KBM-7 (cell line): ENCODE measurements at places on chromosomes 4 and X.

GRCh38 chr4:22551550-22551949, 35.7 kb upstream of the ADGRA3 start:
- DNase-seq, result no peak

DNA sequence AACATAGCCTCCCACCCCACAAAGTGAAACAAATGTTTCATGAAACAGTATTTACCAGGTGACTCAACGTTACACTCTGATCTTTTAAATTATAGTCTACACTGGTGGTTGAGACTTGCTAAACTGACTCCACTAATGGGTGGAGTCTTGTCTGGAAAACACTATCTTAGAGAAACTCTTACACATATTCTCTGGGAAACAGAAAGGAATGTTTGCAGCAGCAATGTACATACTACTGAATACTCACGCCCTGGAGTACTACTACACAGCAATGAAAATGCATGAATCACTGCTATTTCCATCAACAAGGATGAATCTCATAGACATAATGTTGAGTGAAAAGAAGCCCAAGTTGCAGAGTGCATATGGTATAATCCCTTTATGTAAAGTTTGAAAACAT, 208.5 kb upstream of the IGFBP7 start:
- DNase-seq, result no peak

- DNase-seq, result no peak
Observed at GRCh38 chrX:19256986-19257385, 86.7 kb upstream of the PDHA1 start.

- DNase-seq, result no peak
Observed at GRCh38 chr4:10722957-10723356, 38.4 kb upstream of the CLNK start.

DNA sequence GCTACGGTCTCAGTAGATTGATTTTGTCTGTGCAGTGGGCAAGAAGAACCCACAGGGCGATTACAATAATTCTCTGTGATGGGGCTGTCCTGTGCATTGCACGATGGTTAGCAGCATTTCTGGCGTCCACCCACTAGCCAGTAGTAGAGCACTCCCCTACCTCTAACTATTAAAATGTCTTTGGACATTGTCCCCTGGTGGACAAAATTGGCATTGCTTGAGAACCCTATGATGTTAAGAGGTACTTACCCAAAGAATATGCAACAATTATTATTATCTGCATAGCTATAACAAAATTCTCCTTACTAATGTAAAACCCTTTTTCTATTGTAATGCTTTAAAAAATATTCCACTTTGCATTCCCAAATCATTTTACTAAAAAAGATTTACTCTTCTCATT, 109.5 kb upstream of the VCX3A start:
- peak; percentile 15 for DNase-seq

- no peak for DNase-seq
Observed at GRCh38 chrX:153806999-153807575, 12.6 kb downstream of the SSR4 start.

DNA sequence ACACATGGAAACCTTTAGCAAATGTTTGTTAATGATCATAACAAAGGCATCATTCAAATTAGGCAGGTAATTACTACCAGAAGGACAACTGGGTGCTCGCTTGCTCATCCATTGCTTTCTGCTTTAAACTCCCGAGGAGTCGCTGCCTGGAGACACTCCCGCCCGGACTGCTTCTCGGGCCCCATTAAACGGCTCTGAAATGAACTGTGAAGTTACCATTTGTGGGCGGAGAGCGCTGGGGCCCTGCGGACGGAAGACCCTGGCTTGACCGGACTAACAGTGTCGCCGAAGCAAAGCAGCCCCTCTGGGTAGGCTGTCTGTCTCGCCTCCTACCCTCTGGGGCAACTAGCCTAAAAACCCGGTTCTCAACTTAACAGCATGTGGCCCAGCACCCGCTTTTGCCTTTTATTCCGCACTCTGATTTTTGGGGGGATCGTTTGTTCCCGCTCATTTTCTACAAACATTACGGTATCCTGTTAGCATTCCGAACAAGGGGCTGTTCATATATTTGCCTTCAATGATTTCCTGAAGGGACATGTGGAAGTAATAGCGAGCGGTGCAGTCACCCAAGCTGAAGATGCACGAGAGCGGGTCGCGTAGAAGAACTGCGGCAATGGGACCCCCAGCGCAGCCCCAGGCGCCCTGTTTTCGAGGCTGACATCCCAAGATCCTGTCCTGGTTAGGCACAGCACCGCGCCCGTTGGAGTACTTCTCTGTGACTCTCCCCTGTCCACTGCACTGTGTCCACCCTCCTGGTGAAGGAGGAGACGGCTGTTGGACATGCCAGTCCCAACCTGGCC, 1.6 kb upstream of the PDGFRA start:
- no peak for DNase-seq

GRCh38 chr4:1356181-1356998, 9.4 kb downstream of the UVSSA start:
- peak; percentile 67 for DNase-seq

DNA sequence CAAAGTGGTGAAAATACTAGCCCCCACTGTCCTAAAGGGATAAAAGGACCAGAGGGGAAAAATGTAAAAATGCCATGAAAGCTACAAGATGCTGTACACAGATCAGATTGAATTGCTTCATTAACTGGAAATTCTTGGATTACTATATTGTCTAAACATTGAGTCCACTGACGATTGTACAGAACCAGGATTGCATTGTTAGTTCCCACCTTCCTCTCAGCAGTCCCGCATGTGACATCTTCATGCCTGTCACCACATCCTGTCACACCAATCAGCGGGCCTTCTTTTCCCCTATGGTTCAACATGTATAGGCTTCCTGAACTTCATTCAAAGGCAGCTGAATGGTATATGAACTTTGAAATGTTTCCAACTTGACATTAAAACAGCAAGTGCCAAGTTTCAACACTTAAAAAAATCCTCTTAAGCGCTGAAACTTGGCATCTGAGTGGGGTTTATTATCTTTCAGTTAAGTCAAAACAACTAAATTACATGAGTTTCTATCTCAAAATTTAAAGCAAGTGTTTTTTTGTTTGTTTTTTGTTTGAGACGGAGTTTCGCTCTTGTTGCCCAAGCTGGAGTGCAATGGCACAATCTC, 24.6 kb downstream of the ZRSR2 start:
- DNase-seq, result no peak

DNA sequence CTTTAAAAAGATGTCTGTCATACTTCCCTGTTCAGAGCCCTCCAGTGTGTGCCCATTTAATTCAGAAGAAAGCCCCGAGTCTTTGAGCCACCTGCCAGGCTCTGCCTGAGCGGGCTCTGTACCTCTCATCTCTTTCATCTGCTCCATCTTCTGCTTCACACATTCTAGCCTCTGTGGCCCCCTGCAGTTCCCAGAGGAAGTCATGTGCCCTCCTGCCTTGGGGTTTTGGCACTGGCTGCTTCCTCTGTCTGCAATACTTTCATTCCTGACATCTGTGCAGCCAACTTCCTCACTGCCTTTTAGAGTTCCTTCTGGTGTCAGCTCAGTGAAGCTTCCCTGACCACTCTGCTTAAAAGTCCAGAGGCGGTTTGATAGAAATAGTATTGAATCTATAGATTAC, 6.2 kb upstream of the STK32B start:
- peak; percentile 96 for DNase-seq

GRCh38 chr4:169167957-169168858, 102.5 kb downstream of the SH3RF1 start:
- no peak for DNase-seq

GRCh38 chr4:25826074-25826752, 36.6 kb downstream of the SEL1L3 start:
- no peak for DNase-seq

- no peak for DNase-seq
Observed at GRCh38 chrX:132127743-132128142, at the start of gene FRMD7. TSS of gene FRMD7 (minus strand) at chrX:132128020. CDS start at chrX:132127844, 176 bp downstream.

- DNase-seq, result peak; percentile 56
Observed at GRCh38 chrX:135384161-135384836, 37.4 kb upstream of the SMIM10L2A start.

- no peak for DNase-seq
Observed at GRCh38 chr4:106909486-106910188, 126.5 kb downstream of the DKK2 start.

DNA sequence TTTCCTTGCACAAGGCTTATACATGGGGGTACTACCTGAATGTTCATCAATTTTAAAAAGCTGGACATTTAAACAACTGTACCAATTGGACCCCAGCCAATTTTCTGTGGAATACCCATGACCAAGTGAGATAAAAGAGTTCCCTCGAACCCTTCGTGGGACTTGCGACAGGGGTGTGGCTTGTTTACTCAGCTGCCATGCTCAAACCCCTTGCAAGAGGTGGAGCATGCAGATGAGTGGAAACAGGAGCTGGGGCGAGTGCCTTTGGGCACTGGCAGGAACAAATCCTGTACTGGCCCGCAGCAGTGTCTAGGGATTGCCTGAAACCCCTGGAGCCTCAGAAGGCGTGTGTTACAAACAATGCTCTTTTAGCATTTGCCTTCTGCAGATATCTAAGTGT, 144.2 kb downstream of the PDHA2 start:
- no peak for DNase-seq

DNA sequence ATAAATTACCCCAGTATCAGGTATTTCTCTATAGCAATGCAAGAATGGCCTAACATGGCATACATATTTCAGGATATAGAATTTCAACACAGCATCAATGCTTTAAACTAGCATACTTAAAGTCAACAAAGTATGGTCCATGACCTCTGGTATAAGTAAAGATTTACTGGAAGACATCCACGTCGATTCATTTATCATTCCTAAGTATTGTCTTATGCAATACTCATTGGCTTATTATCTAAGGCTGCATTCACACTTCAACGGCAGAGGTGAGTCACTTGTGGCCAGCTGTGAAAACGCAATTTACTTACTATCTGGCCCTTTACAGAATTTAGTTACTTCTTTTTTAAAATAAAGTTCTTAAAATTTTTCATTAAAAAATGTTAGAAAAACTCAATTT, 42.6 kb downstream of the ADGRA3 start:
- no peak for DNase-seq

- DNase-seq, result no peak
Observed at GRCh38 chr4:165602621-165603020, 223.8 kb downstream of the CPE start.

GRCh38 chr4:38698176-38698575, 34.2 kb downstream of the KLF3 start:
- DNase-seq, result no peak

GRCh38 chr4:48015678-48016077, 803 bp downstream of the CNGA1 start:
- DNase-seq, result no peak

DNA sequence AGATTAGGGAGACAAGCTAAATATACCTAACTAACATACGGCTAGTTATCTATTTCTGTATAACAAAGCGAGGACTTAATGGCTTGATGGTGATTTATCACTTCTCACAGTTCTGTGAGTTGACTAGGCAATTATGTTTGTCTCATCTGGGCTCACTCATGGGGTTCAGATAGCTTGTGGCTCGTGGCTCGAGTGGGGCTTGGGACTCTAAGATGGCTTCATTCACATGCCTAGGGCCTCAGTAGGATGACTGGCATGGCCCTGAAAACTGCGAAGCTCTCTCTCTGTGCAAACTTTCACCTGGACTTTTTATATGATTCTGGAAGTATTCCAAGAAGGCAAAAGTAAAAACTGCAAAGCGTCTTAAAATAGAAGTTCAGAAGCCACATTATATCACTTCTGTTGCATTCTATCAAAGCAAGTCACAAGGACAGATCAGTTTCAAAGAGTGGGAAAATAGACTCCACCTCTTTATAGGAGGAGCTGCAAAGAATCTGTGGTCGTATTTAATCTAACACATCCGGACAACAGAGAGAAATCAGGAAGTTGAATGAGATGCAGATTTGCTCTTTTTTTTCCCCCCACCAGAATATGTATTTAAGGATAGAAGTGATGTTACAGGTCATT, 491.2 kb downstream of the INPP4B start:
- peak; percentile 78 for DNase-seq

DNA sequence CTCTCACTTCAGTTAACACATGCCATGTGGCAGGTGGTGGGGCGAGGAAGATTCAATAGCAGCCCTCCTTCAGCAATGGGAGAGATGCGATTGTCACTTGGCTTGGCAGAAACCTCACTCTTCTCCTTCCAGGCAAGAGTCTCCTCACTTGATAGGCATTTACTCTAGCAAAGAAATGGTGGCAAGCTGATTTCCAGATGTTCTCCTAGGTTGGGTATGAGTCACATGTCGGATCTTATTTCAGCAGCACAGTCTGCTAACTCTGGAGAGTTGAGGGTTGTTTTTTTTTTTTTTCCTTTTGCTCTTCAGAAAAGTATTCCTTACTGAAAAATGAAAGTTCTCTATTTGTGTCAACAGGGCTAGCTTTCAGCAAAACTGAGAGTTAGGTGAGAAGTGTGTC, 119.5 kb upstream of the CHRDL1 start:
- DNase-seq, result no peak

DNA sequence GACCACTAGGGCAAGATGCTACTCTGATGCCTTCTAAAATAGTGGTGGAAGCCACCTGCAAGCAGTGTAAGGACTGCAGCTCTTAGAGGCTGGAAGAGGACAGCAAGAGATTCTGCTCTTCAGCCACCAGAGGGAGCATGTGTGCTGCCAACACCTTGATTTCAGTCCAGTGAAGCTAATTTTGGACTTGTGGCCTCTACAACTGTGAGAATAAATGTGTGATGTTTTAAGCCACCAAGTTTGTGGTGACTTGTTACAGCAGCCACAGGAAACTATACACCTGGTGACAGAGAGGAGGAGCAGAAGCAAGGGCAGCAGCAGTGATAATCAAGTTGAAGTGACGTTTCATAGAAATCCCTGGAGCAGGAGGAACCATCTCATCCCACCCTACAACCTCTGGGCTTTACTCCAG, 55.9 kb downstream of the FGFBP1 start:
- peak; percentile 50 for DNase-seq

- DNase-seq, result peak; percentile 61
Observed at GRCh38 chr4:182825786-182826185, 91.4 kb downstream of the DCTD start.

- DNase-seq, result no peak
Observed at GRCh38 chr4:52358366-52358765, 300.7 kb downstream of the USP46 start.

- no peak for DNase-seq
Observed at GRCh38 chrX:79159800-79160199, 15.3 kb downstream of the GPR174 start.

- DNase-seq, result no peak
Observed at GRCh38 chrX:6095469-6095868, 133.2 kb downstream of the NLGN4X start.

DNA sequence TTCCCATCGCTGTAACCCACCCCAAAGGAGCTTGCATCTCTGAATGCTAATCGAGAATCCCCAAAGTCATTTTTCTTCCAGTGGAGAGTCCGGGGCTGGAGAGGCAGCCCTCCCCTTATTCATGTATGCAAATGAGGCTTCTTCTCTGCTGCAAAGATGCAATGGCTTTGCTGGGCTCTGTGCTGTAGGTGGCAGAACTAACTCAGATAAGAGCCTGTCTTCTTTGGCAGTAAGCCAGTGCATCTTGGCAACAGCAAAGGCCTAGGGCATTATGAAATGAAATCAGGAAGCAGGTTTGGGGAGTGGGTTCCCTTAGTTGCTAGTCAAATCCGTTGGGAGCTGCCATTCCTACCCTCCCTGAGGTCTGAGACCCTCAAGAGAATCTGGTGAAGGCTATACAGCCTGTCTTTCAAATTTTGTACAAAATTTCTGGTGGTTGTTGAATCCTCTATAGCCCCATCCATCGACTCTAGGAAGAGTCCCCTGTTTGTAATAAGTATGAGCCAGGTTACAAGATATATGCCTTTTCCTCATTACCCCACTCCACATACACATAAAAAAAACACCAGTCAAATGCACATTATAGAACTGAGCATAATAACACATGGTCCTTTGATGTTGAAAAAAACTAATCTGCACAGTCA, 290.6 kb upstream of the TAPT1 start:
- DNase-seq, result no peak

- DNase-seq, result peak; percentile 53
Observed at GRCh38 chrX:25721564-25721963, 416.6 kb upstream of the MAGEB18 start.
